ENCODE measurements at places on chromosomes 13 and 19.

DNA sequence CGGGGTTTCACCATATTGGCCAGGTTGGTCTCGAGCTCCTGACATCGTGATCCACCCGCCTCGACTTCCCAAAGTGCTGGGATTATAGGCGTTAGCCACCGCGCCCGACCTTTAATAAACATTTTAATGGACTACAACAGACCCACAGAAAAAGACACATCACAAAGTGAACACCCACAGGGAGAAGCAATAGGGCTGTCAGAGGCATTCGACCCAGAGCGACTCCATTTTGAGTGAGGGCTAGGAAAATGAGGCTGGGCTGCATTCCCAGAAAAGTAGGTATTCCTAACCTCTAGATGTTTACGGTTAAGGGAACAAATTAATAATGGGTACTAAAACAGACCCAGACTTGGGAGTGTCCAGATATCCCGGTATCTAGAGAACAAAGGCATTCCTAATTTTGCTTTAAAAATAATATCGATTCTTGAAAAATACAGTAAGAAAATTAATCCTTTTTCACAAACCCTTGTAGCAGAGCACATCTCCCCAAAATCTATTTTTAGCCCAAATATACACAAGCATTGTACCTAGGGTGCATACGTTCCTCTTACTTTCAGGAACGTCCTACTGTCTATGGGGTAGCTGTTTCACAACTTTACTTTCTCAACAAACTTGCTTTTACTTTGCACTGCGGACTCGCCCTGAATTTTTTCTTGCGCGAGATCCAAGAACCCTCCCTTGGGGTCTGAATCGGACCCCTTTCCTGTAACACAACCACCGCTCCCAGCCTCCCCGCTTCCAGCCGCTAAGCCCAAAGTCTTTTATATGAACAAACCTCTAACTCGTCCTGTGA lies 811 bp upstream of the ZNF8 start:
- DNase-seq: no peak

GRCh38 chr13:113545455-113545930 lies 39.1 kb upstream of the TFDP1 start:
- DNase-seq: no peak

DNA sequence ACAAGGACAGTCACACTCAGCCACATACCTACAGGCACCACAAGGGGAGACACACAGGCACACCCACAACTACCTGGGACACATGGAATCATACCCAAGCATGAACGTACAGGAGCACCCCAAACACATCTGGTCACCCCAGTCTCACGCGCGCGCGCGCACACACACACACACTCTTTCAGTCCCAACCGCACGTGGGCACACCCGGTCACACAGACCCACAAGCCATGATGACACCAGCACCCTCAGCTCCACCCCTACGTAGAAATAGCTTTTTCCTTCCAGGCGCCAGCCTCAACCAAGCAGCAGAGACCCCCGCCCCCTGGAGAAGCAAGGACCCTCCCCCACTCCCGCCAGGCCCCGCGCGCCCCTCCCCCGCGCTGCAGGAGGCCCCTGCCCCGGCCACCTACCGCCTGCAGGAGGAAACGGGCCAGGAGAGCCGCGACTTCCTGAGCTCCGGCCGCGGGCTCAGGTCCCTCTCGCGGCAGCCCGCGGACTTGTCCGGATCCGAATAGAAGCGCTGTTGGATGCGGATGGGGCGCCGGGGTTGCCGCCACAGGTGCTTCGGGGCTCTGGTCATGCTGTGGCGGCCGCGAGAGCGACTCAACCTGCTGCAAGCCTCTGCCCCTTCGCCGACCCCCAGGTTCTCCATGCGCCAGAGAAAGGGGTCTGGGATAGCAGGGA lies 6.4 kb upstream of the PDE4C start:
- no peak for DNase-seq

GRCh38 chr19:31177246-31177645 lies 172.0 kb downstream of the TSHZ3 start:
- no peak for DNase-seq

DNA sequence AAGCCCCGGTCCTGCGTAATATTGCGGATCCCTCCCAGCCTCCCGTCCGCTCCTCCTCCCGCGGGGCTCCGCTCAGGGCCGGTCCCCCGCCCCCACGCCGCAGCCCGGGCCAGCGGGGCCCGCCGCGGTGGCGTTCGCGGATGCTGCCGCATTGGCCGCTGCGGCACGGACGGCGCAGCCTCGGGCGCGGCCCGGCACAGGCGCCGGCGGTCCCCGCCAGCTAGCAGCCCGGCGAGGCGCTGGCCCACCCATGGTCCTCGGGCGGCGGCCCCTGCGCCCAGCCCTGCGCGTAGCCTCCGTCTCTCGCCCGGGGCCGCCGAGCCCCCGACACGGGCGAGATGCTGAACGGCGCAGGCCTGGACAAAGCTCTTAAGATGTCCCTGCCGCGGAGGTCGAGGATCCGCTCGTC lies at the start of gene ATP8A2:
ATP8A2 (plus strand) TSS at position 100 of the 409 bp plus-strand sequence; CDS start at position 339, 239 bp downstream.
- no peak for DNase-seq

DNA sequence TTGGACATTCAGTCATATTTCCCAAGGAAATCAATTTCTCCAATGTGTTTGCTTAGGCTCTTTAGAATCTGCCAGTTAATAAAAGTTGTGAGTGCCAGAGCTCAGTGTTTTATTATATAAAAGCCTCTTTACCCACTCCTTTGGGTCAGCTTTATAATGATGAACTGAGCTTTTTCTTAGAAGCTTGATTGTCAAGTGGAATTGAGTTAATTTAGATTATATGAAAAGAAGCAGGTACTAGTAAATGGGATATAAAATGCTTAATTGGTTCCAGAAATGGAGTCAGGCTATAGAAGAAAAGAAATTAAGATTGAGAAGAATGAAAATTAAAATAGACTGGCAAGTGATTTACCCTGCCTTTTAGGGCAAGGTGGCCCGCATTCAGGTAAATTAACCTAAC lies 363.2 kb downstream of the SLITRK6 start:
- DNase-seq: no peak

GRCh38 chr19:41844601-41845000 lies at the start of gene LYPD4:
Gene LYPD4, minus strand, starts transcription at chr19:41844683. Its CDS starts 5,398 bp downstream, at chr19:41839285.
- no peak for DNase-seq

- DNase-seq: no peak
Observed at GRCh38 chr19:49973987-49974386, 13.0 kb upstream of the SIGLEC11 start.

Measured in hematopoietic multipotent progenitor cell treated with erythropoietin and hydrocortisone succinate and interleukin-3 and kit ligand, for 17 days (in vitro differentiated cells).